ENCODE measurements at places on chromosomes 2 and 18.

GRCh38 chr2:18930971-18931370 lies 341.6 kb upstream of the NT5C1B start:
- no peak for DNase-seq

- no peak for DNase-seq
These were observed 66.3 kb downstream of the EIF5B start for GRCh38 chr2:99403524-99403923.

DNA sequence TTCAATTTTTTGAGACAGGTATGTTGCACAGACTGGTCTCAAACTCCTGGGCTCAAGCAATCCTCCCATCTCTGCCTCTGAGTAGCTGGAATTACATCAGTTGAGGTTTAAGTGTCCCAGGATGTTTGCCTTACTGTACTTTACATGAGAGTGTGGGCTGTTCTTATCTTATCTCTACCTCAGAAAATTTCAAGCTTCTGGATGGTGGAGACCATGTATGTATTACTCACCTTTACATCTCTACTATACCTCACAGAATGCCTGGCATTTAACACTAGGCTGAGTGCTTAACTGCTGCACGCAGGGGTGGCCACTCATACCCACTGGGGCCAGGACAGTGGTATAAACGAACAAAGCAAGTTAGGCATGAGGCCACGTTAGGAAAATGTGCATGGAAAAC lies 272.0 kb upstream of the RAB12 start:
- DNase-seq: no peak

DNA sequence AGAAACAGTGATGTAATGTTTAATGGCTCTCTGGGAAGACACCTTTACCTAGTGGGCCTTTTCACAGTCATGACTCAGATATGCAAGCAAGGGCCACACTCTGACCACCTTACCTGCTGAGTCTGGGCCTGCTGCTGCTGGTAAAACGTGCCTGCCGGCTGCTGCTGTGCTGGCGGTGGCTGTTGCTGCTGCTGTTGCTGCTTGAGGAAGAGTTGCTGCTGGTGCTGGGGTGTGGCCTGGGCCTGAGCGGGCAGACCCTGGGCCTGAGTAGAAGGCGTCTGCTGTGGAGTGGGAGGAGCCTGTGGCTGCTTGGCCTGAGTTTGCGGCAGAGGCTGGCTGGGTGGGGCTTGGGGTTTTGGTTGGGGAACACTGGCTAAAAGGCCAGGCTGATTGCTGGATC lies 81.6 kb upstream of the NFU1 start:
- DNase-seq: no peak

GRCh38 chr2:160429248-160430000 lies 64.2 kb downstream of the RBMS1 start:
- no peak for DNase-seq

- no peak for DNase-seq
These were observed 133.1 kb downstream of the NEDD4L start for GRCh38 chr18:58177004-58177717.

- no peak for DNase-seq
These were observed 43.6 kb downstream of the SETBP1 start for GRCh38 chr18:44724105-44724778.

DNA sequence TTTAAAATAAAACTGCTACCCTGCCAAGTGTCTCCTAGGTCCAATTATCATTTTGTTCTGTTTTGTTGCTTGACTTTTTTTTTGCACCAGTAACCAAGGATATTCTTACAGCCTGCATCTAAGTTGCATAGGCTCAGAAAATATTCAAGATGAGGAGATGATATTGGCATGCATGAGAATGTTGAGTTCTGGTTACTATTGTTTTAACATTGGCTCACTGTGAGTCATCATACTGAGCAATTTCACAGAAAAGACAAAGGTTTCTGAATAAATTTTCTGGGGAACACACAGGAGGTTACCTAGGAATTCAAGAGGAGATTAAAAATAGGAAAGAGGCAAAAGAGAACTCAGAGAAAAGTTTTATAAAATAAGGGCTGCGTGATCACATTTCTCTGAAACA lies 84.8 kb upstream of the POU3F3 start:
- DNase-seq: no peak

GRCh38 chr2:120432293-120432975 lies 86.5 kb downstream of the INHBB start:
- no peak for DNase-seq

DNA sequence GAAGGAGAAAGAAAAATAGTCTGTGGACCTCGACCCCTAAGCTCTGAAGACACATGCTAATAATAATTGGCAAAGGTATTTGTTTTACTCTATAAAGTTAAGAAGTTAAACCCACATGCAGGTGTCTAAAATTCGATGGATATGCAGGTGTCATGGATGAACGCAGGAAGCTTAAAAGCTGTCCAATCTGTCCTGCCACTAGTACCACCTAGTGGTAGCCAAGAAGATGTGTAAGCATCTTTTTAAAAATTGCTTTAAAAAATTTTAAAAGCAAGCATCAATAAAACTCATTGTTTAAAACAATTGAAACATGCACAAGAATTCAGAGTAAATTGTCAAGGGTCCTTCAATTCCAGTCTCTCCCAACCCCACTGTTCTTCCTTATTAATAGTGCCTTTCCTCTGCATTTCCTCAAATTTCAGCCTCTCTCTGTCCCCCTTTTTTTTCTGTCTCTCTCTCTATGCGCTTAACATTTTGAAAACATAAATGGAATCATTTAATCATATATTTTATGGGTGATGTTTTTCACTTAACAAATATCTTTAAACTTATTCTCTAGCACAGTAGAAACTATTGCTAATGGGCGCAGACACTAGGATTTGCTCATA lies 30.6 kb upstream of the PPP3R1 start:
- no peak for DNase-seq

- no peak for DNase-seq
These were observed 14.4 kb upstream of the E2F6 start for GRCh38 chr2:11480406-11480805.

DNA sequence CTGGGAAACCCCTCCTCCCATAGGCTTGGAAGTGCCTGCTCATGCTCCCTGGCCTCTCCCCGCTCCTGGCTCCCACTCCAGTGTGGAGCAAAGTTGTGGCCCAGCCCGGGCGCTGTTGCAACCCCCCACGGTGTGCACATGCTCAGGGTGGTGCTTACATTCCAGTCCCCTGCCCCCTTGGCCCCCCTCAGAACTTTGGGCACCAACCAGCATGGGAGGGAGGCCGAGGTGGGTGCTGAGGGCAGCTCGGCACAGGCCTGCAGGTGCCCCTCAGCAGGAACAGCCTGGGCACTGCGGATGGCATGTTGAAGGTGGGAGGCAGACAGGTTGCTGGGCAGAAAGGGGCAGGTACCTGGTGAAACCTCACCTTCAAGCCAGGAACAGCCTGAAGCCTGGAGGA lies 125.3 kb downstream of the ARHGAP28 start:
- no peak for DNase-seq

Data from activated naive CD4-positive, alpha-beta T cell treated with anti-CD3 and anti-CD28 coated beads, Interleukin-2, amount 50 U/mL, for 72 hours (primary cell).